Heart left ventricle (tissue), 16 donors: ENCODE measurements at places on chromosomes 12 and 14. TPM values are rescaled to one million over a fixed set of nuclear protein-coding genes. Genes with fewer than 3 reads are reported as not detected.

The SLC25A47 gene
- total RNA-seq = not detected

The TMPRSS12 gene
- not detected for total RNA-seq

DNA sequence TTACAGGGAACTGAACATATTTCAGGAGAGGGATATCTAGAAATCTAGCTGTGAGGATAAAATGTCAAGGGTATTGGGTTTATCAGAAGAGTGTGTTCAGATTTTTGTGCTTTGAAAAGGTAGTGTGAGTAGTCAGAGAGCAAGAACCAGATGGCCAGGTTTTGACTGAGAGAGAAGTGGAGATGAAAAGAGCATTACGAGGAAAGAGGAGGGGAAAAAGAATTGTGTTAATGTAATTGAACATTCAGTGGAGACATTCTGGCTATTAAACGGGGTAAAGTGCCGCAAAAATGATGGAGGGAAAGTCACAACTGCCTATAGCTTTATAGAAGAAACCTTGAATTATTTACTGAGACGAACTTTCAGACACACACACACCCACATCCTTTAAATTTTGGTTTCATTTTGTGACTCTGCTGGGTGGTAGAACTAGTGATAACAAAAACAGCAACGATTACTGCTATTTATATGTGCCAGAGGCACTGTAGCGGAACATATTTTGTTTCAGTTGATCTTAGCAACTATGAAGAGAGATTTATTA, 213.6 kb downstream of the ERC1 start:
- no peak for DNase-seq

- no peak for DNase-seq
Observed at GRCh38 chr14:74907744-74908143, 15.3 kb downstream of the RPS6KL1 start.

DNA sequence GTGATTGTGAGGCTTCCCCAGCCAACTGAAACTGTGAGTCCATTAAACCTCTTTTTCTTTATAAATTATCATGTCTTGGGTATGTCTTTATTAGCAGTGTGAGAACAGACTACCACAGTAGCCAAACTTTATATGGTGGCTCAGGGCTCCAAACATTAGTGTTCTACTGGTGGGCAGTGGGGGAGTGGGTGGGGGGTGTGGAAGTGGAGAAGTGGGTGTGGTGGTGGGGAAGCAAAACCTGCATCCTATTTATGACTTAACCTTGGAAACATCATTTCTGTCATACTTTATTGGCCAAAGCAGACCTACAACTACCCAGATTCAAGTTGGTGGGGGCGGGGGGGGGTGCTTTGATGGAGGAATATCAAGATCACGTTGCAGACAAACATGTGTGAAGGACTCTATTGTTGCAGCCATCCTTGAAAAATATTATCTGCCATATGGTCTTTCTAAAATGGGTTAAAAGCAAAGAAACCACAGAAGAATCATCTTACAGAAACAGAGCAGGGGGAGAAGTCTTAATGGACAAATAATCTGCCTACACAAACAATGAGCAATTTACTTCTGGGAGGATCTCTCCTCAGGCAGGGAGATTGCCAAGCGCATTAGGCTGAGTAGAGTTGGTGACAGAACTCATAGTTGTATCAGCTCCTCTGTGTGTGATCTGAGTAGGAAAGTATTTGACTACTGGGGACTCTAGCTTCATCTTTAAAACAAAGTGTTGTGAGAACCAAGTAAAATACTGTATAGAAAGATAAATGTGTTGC, 1.4 kb upstream of the PWP1 start:
- no peak for DNase-seq

The ERP27 gene
- total RNA-seq = 0.24 TPM

- no peak for DNase-seq
Observed at GRCh38 chr12:124233041-124233796, 61.7 kb upstream of the RFLNA start.

- no peak for DNase-seq
Observed at GRCh38 chr14:76430017-76430416, 54.1 kb downstream of the ESRRB start.
